Dorsolateral prefrontal cortex (tissue), 122 donors: ENCODE measurements at places on chromosomes 12 and 14.

DNA sequence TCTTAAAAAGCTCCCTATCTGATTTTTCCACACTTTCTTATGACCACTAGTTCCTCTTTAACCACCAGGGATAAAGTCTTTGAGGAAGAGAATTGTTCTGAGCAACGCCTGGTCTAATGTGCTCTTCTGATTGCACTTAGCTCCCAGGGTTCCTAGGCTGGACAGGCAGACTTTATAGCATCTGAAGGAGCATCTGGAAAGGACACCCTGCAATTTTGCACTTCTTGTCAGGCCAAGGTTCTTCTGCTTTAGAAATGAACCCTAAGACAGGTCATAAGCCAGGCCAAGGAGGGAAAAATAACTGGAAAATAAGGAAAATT is 126.3 kb downstream of the KTN1 start:
- DNase-seq = no peak

- no peak for DNase-seq
These were observed 11.2 kb downstream of the TTC8 start for GRCh38 chr14:88835661-88836060.

- DNase-seq = no peak
These were observed 49.4 kb upstream of the FRMD6 start for GRCh38 chr14:51602310-51602709.

GRCh38 chr14:26709019-26709418 is 111.2 kb upstream of the NOVA1 start:
- no peak for DNase-seq

- DNase-seq = no peak
These were observed 50.5 kb upstream of the HIF1A start for GRCh38 chr14:61644834-61645233.

DNA sequence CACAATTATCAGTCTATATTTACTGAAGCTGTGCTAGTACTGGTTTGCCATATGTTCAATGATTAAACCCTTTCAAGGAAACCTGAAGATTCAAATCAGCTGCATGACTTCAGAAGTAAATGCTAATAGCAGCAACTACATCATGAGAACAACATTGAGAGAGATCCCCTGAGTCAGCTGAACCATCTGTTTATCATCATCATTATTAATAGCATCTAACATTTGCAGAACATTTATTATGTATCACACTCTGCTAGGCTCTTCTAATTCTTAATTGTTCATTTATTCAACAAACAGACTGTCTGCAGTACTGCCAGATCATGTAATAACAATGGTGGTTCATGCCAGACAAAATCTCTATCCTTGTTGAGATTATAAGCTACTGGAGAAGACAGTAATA is 157.4 kb downstream of the KLHL28 start:
- DNase-seq = no peak

DNA sequence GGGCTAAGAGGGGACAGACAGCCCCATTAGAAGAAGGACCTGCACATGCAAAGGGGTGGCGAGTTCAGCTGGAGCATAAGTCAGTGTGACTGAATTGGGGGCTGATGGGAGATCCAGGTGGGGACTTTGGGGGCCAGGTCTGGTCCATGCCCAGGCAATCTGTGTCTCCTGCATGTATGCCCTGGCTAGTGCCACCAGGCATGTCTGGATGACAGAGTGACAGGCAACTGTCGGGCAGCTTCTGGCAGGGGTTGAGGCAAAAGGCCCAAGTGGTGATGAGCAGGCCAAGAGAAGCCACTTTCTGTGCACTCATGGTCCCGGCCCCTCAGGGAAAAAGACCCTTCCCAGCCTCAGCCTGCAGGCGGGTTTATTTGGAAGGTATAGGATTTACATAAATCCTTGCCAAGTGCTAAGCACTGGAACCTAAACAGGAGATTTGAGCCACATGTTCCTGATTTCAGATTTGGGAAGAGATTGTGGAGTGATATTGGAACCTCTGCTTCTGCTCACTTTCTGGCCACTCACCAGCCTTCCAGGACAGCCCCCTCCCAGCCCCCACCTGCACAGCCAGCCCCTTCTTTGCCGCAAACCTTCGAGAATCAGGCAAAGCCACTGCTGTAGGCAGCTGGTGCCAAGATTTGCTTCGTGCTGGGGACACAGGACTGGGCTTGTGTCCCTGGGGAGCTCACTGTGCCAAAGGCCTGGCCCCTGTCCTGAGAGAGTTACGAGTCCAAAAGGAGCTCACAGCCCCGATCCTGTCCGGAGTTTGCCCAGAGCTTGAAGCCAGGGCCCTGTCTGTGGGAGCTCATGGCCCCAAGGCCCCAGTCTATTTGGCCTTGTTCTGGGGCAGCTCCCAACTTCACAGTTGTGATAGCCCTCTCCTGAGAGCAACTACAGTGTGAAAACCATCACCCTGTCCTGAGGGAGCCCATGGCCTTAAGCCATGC is 232.5 kb upstream of the RTL1 start:
- no peak for DNase-seq

DNA sequence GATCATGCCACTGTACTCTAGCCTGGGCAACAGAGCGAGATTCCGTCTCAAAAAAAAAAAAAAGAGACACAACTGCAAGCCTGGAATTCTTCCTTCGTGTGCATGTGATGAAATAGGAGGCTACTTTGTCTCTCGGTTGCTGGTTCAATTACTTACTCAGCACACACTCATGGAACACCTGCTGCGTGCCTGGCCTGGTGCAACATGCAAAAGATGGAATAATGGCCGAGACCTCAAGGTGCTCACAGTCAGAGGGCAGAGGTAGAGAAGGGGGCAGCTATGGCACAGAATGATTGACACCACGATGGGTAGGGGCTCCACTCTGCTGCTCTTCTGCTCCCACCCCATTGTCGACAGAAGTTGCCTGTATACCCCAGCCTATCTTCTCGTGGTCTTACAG is 112.3 kb downstream of the SLC15A4 start:
- no peak for DNase-seq

- DNase-seq = no peak
These were observed 2.5 kb upstream of the CACNA2D4 start for GRCh38 chr12:1920971-1921370.

- no peak for DNase-seq
These were observed 3.1 kb downstream of the SLC25A29 start for GRCh38 chr14:100303179-100303578.

DNA sequence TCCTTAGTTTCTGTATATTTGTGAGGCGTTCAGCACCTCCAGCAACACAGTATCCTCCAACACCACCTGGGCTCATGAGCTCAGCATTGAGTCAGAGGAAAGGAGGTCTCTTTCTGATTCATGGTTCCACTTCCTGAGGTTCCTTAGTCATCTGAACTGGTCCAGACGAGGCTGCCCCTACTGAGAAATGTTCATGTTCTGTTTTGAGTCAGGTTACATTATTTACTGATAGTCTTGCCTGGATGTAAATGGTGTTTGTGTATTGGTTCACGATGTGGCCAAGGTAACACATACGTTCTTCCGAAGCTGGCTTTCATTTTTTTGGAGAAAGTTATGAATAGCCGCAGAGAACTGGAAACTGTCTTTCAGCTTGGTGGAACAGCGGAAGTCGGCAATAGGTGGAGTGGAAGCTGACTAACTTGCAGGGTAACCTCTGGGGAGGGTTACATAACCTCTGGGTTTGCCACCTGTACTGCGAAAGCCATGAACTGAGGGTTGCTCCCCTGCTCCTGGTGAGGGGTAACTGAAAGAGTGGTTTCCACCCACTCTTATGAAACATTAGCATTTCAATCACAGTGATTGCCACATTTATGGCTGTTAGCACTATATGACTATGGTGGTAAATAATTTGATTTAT is 42.2 kb upstream of the MANSC4 start:
- DNase-seq = no peak

DNA sequence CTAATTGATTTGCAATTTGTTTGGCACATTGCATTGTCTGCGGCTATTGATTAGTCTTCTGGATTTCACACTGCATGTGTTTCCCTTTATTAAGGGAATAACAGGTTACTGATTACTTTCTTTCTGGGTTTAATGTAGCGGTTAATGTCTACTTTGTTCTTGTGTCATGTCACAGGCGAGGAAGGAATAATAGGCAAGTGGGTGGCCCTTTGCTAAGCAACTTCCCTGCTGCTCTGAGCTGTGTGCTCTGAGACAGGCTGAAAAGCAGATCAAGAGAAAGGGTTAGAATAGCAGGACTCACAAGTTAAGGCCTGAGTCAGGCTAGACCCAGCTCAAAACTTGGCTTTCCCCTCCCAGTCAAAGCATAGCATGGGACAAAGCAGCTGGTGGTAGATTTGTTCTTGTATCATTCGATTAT is 77.2 kb downstream of the NKX2-1 start:
- no peak for DNase-seq

- DNase-seq = no peak
These were observed 18.6 kb upstream of the RERGL start for GRCh38 chr12:18108611-18109010.

GRCh38 chr14:100667656-100668055 is 59.0 kb upstream of the DLK1 start:
- no peak for DNase-seq

GRCh38 chr12:69151254-69151764 is 88.1 kb upstream of the CPSF6 start:
- DNase-seq = no peak

DNA sequence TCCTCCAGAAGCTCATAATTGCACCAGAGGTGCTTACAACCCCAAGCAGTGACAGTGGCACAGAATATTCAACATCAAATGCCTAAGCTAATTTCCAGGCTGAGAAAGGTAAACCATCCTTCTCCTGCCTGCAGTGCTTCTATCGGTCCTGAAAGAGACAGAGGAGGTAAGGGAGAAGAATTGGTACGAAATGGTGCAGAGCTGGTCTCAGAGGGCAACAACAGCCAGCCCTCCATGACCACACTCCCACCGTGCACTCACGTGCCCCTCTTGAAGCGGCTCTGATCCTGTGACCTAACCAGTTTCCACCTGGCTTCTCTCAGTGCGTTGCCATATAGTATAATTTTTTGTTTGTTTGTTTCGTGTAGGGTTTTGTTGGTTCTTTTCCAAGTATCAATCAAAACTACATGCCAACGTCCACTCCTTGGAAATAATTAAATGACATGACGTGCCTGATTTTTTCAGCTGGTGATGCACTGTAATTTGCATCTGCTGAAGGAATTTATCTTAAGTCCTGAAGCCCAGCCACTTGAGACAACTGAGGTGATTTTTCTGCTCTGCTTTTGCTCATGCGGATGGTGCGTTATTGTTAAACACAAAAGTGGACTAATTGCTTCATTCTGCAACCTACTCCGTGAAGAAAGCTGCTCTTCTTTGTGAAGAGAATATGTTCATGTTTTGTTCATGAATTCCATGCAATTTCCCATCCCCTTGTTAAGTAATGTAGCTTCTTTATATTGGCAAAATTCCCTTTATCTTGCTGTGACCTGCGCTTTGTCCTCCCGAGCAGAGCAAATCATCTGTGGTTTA is 1.3 kb upstream of the ATP2A2 start:
- no peak for DNase-seq

DNA sequence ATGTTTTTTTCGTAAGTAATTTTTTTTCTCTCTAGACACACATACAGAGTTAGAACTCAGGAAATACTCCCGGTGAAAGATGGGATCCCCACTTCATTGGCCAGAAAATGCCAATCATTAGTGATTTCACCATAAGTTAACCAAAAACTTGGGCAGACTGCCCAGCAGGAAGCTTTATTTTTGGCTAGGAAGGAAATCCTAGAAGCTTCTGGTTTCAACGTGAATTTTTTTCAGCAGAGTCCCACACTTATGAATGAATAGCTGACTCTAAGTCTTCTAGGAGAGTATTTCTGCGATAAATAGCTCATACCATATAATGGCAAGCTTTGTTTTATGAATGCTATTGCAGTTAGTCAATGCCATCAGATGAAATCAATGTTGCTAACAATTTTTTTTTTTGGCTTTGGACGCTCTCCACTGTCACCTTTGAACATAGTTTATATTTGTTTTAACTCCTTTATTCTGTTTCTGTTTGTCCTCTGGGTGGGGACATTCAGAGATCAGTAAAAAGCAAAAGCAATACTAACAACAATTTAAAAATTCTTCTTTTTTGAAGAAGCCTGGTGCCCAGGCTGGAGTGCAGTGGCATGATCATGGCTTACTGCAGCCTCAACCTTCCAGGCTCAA is 9.5 kb downstream of the PPP1CC start:
- no peak for DNase-seq

- no peak for DNase-seq
These were observed 217.3 kb upstream of the CPNE8 start for GRCh38 chr12:39122562-39123204.

GRCh38 chr14:100815478-100816285 is 10.2 kb upstream of the MEG3 start:
- no peak for DNase-seq

- DNase-seq = no peak
These were observed 40.4 kb downstream of the CAPS2 start for GRCh38 chr12:75289753-75290152.

DNA sequence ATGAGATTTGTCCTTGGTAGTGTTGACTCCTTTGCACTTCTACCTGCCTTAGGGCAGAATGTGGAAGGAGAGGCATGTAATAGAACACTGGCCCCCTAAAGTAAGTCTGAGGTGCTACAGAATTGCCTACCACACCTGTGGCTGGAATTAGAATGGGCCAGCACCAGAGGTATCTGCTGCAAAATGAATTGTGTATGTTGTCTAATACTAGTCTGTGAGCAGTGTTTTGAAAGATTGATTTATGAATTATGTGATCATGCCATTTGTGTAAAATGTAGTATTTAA is 5.7 kb upstream of the STYX start:
- no peak for DNase-seq
